Stimulated activated CD8-positive, alpha-beta memory T cell treated with anti-CD3 and anti-CD28 coated beads, Interleukin-4, amount 100 ng/mL, for 1 hour (primary cell): ENCODE measurements at places on chromosomes 4 and X.

DNA sequence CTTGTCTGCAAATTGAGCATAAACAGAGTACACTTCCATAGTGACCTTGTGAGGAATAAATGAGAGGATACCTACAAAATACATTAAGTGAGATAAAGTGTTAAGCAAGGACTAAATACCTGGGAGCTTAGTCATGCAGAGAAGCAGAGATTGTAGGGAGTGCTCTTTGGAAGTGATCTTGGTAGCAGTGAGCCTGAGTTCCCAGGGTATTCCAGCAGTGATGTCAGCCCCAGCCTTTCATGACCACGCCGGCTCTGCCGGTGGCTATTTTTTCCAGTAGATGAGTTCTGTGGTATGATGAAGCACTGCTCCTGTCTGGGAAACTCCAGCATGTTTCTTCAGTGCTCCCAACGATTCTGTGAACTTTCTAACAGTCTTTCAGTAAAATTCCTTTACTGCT, 391.5 kb upstream of the IGFBP7 start:
- DNase-seq = no peak

DNA sequence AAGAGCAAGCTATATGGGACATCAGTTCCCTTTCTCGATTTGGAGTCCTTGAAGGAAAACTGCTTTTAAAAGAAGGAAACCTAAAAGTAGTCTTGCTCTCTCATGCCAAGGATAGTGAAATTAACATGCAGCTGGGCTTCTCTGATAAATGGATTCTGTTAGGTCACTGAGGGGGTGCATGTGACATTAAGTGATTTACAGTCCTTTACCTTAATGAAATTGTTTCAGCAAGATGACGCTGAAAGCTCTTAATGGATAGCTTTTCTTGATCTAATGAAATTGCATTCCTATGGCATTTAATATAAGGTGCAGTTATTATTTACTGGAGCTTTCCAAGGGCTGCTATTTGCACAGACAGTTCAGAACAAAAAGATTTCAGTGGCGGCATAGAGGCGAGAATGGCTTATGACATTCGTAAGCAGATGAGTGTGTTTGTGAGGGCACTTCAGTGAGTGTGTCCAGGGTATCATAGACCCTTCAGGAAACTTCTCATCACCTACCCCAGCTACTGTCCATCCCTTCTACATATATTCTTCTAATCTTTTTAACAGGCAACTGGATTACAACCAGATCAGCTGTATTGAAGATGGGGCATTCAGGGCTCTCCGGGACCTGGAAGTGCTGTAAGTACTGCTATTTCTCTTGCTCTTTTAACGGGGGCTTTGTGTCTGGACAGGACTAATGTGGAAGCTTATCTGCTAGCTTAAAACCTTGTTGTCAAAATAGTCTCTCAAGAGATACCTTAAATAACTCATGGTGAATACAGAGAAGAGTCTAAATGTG, 219.9 kb upstream of the PACRGL start:
- no peak for DNase-seq

GRCh38 chrX:107493141-107493540, 43.7 kb downstream of the FRMPD3 start:
- no peak for DNase-seq

- no peak for DNase-seq
Observed at GRCh38 chr4:30757357-30757756, 37.2 kb downstream of the PCDH7 start.

- DNase-seq = no peak
Observed at GRCh38 chr4:126719852-126720251, 912.9 kb upstream of the INTU start.

DNA sequence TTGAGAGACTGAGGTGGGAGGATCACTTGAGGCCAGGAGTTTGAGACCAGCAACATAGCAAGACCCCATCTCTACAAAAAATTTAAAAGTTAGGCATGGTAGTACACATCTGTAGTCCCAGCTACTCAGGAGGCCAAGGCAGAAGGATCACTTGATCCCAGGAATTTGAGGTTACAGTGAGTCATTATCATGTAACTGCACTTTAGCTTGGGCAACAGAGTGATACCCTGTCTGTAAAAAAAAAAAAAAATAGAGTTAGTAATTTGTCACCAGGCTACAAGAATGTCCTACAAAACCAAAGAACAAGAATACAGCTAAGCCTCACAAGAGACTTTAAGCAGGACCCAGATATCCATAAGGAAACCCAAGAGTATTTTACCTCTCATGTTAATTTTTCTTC, 27.0 kb upstream of the RAB28 start:
- DNase-seq = no peak

DNA sequence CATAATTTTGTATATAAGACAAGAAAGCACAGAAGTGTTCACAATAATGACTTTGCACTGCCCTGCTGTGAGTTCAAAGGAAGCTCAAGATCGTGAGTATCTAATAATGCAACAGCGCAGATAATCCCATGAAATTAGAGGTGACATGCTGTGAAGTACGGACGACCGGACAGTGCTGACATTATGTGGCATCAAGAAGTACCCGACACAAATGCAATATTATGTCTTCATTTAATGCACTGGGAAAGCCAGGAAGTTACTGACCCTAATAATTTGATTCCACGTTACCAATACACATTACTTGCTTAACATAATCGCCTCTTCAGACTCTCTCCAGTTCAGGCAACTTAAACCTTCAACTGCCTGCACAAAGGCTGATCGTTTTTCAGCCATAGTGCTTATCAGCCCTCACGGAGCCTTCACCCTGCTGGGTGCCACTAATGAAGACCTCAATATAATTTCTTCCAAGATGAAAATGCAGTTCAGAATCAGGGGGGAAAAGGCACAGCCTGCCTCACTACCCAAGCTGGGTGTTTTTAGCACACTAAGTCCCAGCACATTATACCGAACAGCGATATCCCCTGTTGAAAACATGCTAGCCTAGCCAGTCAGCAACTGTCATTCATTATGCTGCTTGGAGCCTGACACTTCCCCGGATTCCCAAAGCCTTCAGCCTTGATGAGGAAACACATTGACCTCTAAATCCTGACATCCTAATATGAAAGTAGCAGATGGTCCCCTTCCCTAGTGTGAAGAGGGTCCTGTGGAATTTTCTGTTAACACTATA, 56.1 kb downstream of the SLC7A11 start:
- no peak for DNase-seq

DNA sequence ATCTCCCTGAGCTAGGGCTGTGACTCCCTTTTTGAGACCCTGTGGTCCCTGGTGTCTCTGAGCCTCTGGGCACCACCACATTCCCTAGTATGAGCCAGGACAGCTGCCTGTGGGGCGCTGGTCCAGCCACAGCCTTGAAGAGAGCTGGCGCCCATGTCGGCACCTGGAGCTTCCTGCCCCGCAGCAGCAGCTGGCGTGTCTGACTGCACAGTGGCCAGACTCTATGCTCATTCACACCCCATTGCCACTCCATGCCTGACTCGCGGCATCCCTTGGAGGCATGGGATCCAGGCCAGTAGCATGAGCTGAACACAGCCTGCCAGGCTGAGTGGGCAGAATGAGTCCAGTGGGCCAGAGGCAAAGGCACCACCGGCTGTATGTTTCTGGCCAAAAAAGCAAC, 8.3 kb upstream of the SPP1 start:
- no peak for DNase-seq

DNA sequence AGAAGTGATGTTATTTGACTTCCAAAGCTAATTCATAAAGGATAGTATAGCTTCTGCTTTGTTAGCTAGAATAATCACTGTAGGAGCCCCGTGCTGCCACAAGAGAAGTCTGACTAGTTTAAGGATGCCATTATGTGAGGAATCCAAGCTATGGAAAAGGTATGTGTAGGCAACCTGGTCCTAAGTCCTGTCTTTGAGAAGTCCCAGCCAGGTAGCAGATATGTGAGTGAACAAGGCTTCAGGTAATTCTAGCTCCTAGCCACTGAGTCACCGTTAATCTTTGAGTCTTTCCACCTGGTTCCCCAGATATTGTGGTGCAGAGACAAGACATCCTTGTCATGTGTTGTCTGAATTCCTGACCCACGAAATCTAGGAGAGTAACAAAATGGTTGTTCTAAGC, 55.5 kb downstream of the BMP3 start:
- no peak for DNase-seq
